ENCODE measurements at places on chromosomes 7 and 10. TPM values are rescaled to one million over a fixed set of nuclear protein-coding genes. Genes with fewer than 3 reads are reported as not detected.

CACNA2D1 gene
- total RNA-seq = 87.3 TPM

CFAP46 gene
- 0.94 TPM for total RNA-seq

KAZALD1 gene
- total RNA-seq = 12.1 TPM

GNAT3 gene
- total RNA-seq = not detected

SPDYE2B gene
- not detected for total RNA-seq

HOXA10 gene
- not detected for total RNA-seq

PON1 gene
- not detected for total RNA-seq

CYP3A4 gene
- not detected for total RNA-seq

MYPN gene
- total RNA-seq = 196 TPM

LEP gene
- 0.30 TPM for total RNA-seq

GTPBP4 gene
- total RNA-seq = 33.1 TPM

HERC4 gene
- total RNA-seq = 43.0 TPM

ZNF273 gene
- 3.0 TPM for total RNA-seq

SAP25 gene
- not detected for total RNA-seq

RAB18 gene
- total RNA-seq = 113 TPM

SPRN gene
- total RNA-seq = not detected

GRCh38 chr10:110373059-110373458 lies 68.3 kb upstream of the SMNDC1 start:
- DNase-seq = no peak

DNA sequence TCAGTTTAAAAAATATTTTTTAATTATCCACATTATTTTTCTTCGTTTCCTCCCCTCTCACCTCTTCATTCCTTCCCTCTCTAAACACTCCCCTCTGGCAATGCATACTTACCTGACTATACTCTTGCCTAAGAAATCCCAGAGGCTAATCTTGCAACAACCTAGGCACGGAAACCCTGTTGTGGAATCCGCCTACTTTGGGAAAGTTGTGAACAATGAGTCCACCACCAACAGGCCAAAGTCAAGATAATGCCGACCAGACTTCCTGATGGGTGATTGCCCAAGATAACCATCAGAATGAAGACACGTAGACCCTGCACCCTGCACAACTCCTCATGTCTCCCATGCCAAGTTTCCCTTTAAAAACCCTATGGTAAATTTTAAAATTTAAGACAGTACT lies 521.5 kb downstream of the KIF20B start:
- no peak for DNase-seq

- DNase-seq = no peak
Observed at GRCh38 chr7:73436031-73436929, 2.7 kb downstream of the FZD9 start.

- DNase-seq = no peak
Observed at GRCh38 chr10:77616766-77617165, 20.8 kb downstream of the KCNMA1 start.

DNA sequence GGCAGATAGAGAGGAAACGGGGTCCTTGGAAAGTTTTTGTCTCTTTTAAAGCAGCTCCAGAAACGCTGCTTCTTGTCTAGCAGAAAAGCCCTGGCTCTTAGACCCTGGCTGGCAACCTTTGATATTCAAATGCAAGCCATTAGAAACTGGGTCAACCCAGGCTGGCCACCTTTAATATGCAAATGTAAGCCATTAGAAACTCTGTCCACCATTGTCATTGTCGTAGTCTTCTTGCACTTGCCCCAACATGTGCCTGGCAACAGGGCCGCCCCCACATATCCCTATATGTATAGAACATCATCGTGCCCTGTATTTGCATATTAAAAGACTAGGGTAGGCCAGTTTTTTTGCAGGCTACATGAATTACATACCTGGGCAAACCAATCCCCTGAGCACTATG lies 621.3 kb upstream of the DPP6 start:
- DNase-seq = no peak

DNA sequence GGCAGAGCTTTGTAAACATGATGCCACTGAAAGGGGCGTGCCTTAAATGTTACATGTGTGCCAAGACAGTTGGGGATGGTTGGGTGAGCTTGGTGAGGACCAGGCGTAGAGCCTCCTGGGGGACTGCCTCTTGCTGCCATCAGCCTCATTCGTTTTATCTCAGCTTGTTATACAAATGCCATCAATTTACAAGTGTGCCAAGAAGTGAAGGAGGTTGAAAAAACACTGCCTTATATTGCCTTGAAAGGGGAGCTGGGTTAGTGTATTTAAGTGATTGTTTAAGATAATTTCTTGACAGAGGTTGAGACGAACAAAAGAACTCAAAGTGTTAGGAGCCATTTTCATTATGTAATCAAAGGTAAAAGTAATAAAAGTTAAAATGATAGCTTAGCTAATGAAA lies 354.7 kb downstream of the PHTF2 start:
- no peak for DNase-seq

GRCh38 chr7:149861728-149862045 lies 12.1 kb upstream of the ATP6V0E2 start:
- DNase-seq = no peak

GRCh38 chr10:11570751-11571150 lies 40.7 kb downstream of the USP6NL start:
- no peak for DNase-seq

GRCh38 chr7:155878250-155878649 lies 66.0 kb upstream of the SHH start:
- DNase-seq = no peak

GRCh38 chr10:90798482-90798881 lies 59.4 kb downstream of the HTR7 start:
- no peak for DNase-seq

DNA sequence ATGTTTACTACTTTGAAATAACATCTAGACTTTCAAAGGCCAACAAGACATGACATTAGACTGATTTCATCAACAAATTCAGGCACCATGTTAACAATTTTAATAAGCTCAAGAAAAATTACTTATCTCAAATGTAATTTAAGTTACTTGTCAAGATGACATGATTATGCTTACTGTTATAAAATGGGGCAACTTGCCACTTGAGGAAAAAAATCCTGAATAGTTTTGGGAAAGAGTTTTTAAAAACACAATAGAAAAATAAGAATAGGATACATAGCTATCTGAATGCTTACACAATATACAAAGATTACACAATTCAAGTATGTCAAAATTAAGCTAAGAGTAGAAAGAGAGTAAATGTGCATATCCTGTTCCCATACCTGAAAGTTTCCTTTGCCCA lies 85.4 kb downstream of the RNF32 start:
- DNase-seq = no peak

- DNase-seq = peak; percentile 81
Observed at GRCh38 chr7:5421714-5422395, 1.8 kb downstream of the TNRC18 start.

DNA sequence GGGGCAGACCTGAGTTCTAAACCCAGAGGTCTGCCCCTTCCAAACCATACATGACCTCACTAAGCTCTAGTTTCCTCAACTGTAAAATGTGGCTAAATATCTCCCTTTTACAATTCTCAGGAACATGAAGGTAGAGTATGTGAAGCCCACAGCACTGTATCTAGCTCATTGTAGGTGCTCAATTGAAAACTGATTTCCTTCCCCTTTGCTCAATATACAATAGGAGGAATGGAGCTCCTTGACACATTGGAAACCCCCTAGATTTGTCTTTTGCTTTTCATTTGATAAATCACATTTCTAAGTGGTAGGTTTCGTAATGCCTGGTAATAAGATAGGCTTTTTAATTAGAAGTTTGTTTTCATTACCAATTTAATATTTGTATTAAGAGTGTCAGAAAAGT lies 153.3 kb downstream of the ARID5B start:
- DNase-seq = no peak

DNA sequence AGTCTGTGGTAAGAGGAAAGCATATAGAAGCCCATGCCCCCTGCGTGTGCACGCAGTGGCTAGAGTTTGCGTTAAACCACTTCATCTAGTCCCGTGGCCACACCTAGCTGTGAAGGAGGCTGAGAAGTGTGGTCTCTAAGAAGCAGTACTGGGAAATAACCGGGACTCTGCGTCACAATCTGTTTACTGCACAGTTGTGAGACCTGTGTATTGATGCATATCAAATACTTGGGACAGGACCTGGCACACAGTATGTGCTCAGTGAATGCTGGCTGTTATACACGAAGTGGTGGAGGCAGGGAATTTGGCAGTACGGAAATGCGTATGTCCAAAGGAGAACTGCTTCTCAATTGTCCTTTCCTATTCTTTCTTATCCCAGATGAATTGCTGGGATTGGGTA lies 149.5 kb downstream of the ARHGAP21 start:
- no peak for DNase-seq

DNA sequence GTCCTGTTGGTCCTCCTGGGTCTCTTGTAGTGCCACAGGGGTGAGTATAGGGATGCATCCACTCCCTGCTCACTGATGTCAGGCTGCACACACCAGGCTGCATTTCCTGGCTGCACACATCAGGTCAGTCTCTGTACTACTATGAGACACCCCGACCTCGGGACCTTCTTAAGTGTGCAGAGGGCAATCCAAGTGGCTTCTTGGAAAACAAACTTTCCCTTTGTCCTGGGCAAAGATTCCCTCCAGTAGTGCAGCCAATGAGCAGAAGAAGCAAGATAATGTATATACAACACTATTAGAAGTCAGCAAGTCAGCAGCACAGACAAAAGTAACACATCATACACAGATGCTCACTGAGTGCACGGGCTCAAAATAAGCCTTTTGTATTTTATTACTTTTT lies 493.5 kb downstream of the GRID1 start:
- DNase-seq = no peak

DNA sequence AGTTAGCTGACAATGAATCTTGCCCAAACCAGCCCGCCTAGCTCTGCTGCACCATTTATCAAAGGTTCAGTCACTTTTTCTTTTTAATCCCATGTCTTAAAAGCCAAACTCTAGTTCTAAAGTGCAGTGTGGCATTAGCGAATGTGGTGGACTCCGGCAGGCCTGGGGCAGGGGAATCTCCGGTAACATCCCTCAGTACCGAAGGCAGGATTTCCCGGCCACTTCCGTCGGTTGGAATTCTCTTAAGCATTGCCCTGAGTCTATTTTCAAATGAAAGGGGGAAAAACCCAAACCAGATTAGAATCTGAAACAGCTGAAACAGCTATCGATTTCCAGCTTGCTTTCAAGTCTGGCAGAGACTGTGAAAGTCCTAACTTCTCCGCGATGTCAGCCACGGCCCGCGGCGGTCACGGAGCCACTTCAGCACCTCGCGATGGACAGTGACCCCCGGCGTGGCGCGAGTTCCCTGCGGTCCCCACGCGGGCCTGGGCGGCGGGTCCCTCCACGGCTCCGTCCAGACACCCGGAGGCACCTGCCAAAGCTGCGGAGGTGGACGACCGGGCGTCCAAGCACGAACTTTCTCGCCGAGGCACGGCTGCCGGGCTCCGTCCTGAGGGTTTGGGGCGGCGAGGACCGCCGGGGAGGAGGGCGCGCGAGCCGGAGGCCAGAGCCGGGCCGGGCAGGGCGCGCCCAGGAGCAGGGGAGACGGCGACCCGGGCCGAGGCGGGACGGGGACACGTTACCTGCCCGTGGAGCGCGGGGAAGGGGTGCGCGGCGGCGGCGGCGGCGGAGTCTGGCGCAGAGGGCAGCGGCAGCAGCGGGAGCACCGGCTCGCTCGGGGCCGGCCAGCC lies 745 bp downstream of the TCERG1L start:
- DNase-seq = no peak

GRCh38 chr7:91953618-91954017 lies 13.0 kb downstream of the AKAP9 start:
- no peak for DNase-seq

DNA sequence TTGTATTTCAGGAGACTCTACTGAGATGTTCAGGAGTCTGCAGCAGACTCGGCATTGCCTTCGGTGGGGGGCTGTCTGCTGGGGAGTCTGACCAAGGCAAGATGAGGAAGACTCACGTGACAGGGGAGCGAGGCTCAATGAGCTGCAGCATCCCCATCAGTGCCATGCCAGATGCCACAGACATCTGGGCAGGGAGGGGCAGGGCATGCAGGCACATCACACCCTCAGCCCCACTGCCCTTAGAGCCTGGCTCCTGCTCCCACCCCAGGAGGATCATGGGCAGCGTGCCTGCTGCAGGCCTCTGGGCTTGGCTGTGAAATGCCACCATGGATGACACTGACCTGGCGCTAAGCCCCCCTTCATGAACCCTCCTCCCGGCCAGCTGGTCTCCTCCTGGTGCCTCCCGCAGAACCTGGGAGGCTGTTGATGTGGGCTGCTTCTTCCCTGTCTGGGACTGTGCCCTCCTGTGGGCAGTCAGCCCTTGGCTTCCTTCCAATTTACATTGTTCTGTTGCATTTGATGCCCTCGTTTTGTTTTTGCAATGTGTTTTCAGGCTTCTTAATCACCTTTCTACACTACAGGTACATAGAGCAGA lies 235.0 kb downstream of the PAXIP1 start:
- DNase-seq = no peak

DNA sequence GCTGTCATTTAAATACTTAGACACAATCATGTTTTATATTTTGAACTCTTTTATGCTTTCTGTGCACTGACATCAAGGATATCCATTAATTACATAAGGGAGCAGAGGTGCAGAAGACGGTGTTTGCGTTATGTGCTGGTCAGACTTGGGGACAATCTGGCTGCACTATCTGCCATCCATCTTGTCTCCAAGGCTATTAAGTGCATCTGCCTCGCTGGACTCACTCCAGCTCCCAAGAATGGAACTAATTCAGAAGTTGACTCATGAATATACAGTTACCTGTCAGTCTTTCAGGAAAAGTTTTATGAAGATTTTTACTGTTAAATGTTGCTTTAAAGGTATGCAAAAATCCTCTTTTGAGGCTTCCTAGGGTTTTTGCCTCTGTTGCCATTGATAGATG lies 391.0 kb downstream of the SUGCT start:
- DNase-seq = no peak

DNA sequence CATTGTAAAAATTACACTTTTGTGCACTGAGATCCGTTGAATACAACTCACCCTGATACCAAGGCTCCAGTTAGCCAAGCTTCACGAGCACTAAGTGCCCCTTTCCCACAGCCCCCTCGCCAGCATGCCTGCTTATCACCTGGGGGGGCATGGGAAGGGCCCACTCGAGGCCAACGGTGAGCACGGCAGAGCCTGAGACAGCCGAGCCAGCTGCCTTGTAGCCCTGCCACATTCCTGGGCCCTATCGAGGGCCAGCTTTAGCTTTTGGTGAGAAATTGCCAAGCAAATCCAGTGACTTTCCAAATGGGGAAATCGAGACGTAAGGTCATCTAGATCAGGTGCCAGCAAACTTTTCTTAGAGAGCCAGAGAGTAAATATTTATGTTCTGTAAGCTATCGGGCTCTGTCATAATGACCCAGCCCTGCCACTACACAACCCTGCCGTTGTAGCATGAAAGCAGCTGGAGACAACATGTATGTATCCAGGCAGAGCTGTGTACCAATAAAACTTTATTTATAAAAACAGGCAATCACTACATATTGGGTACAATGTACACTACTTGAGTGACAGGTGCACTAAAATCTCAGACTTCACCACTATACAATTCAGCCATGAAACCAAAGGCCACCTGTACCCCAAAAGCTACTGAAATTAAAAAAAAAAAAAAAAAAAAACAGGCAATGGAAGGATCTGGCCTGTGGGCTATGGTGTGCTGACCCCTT lies 83.6 kb downstream of the FAM53B start:
- DNase-seq = no peak

GRCh38 chr7:134619627-134620331 lies 26.9 kb upstream of the BPGM start:
- no peak for DNase-seq
